CD4-positive, alpha-beta T cell treated with Interleukin-10 for 1 hour (primary cell): ENCODE measurements at places on chromosomes 7 and 10.

- DNase-seq: no peak
These were observed 38.9 kb downstream of the TSPAN14 start for GRCh38 chr10:80492848-80493521.

- no peak for DNase-seq
These were observed 55.5 kb upstream of the CALD1 start for GRCh38 chr7:134723892-134724291.

- DNase-seq: no peak
These were observed 509.5 kb upstream of the CELF2 start for GRCh38 chr10:10508211-10508610.

GRCh38 chr7:71386152-71386785 is 254.3 kb downstream of the GALNT17 start:
- DNase-seq: no peak

GRCh38 chr7:2019711-2020511 is 212.8 kb downstream of the MAD1L1 start:
- DNase-seq: no peak

GRCh38 chr7:46291050-46291438 is 370.0 kb upstream of the IGFBP3 start:
- no peak for DNase-seq

GRCh38 chr10:98431016-98431415 is 15.7 kb downstream of the HPS1 start:
- no peak for DNase-seq

- no peak for DNase-seq
These were observed 112.1 kb upstream of the SDK1 start for GRCh38 chr7:3188946-3189345.

DNA sequence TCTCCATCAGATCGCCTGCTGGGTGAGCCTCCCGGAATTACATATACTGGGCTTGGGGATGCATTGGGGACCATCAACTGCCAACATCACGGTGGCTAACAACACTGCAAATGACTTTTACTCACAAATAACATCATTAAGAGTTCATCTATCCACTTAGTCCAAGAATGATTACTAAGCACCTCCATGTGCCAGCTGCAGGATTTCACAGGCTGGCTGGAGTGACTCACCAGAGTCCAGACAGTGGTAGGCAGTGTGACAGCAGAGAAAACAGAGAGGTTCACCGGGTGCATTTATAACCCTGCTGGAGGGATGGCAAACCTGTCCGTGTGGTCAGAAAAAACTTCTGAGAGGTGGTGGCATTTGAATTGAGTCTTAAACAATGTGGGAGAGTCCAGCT is 3.2 kb upstream of the IGFBP3 start:
- no peak for DNase-seq
